SK-N-SH treated with all-trans-retinoic acid at 6 μM for 48 hours (cell line): ENCODE measurements at places on chromosomes 6 and 20.

- peak; percentile 58 for ATAC-seq
These were observed 142.9 kb upstream of the OLIG3 start for GRCh38 chr6:137637121-137637520.

DNA sequence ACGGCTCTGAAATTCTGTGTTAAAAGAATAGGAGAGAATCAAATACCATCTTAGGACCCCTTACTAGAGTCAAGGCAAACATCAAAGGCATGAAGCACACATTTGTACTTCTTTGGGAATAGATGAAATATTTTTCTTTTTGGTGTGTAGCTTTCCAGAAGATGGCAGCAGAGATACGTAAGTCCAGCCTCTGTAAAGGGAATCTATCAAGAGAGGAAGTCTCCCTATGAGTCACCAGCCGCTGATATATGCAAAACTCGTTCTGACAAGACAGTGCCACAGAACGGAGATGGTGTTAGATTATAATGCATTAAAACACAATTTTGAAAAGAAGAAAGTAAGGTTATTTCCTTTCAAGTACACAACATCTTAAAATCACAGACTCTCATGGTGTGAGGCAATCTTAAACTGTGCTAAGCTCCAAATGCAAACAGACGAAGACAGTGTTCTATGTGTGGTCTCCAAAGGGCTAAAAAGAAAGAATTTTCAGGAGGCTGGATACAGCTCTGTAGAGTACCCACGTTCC, 120.0 kb upstream of the AGPAT4 start:
- peak; percentile 98 for ATAC-seq

- no peak for ATAC-seq
These were observed 21.1 kb upstream of the HLA-DRB1 start for GRCh38 chr6:32610682-32611296.

DNA sequence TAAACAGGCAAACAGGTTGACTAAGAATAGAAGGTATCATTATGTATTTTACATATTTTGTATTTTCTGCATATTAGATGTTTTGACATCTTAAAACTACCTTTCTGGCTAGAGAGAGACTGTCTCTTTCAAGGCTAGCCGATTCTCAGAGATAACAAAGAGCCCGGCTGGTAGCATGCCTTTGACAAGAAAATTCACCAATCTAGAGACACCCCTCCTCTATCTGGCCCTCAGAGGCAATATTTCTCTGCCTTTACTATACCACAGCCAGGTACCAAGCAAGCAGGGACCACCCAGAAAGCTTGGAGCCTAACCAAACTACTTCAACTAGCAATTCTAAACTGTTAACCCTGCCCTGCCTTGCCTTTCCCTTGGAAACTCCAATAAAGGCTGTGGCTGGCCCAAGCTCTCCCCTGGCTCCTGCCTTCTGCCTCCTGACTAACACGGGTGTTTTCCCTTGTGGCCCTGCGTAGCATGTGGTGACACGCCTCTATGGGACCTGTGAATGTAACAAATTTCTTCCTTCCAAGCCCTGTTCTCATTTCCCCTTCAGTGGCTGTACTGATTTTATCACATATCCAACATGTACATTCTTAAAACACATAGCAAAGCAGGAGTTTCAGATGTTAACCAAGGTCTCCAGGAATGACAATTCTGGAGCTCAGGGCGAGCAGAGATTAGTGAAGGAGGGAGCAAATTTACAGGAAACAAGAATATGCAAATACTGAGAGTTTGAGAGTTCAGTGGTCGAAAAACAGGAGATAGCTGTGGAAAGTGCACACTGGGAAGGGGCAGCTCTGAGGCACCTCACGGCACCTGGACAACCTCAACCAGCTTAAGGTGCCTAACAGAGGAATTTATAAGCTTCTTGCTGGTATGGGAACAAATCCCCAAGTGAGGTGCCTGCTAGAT, 120.8 kb downstream of the BACH2 start:
- no peak for ATAC-seq

GRCh38 chr20:9131841-9132240, 63.0 kb downstream of the PLCB4 start:
- no peak for ATAC-seq

DNA sequence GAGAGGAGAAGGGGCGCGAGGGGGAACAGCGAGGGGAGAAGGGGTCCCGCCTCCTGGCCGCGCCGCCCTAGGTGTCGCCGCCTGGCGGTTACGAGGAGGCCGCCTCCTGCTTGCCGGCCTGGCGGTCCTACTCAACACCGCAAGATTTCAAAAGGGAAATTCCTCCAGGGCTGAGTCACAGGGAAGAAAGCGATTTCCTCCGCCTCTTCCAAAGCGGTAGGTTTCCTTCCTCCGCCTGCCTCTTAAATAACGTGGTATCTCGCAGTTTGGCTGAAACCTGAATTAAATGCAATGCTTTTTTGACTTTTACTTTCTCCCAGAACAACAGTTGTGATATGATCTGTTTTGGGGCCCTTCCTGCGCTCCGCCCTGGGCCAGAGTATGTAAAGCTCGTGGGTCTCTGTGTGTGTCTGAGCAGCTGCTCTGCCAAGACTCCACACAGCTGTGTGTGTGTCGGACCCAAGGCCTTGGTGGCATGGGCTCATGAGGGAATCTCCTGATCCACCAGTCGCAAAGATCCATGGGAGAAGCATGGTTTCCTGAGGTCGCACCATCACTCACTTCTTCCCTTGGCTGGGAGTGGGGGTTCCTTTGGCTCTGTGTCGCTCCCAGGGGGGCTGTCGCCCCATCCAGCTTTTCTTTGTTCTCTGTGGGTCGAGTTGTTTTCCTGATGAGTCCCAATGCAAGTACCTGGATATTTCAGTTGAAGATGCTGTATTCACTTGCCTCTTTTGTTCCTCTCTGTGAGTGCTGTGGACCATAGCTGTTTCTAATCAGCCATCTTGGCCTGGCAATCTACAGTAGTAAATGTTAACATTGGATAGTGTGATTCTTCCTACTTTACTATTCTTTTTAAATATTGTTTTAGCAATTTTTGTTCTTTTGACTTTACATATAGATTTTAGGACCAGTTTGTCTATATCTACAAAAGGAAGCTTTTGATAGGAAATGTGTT, 31.6 kb upstream of the NOTCH4 start:
- peak; percentile 99 for ATAC-seq

- ATAC-seq: no peak
These were observed 2.5 kb upstream of the TULP4 start for GRCh38 chr6:158309814-158310213.

DNA sequence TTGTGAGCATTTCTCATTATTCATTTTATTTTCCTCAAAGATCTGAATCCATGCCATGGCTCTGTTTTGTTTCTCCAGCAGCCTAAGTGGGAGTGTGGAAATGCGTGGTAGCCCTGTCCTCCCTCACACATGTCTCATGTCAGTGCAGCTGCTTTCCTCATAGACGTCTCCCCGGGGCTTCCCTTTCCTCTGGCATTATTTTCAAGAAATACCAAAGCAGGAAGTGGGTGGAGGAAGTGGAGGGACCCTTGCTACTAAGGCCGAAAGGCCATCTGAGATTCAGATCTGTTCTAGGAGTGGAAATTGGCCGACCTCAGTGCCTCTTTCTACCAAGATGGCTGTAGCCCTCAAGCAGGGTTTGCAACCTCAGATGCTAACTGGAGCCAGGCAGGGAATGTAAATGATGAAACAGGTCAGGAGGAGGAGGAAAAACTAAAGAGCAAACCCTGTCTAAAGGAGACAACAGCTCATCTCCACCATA, 420.9 kb upstream of the PLCB4 start:
- ATAC-seq: no peak

DNA sequence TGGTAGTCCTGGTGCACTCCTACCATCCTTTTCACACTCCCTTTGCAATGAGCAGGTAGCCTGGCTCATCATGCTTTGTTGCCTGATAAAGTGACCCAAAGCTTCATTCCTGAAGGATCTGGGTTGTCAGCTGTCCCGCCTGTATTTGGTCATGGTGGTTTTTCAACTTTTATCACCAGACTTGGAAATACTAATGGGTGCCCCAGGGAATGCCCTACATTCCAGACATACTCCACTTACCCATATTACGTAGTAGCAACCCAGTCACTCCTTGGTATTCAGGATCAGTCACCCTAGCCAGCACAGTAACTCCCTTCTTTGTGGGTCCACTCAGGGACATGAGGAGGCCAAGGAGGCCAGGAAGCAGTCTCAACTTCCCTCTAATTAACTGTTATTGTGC, 199.2 kb downstream of the MAFB start:
- ATAC-seq: no peak

DNA sequence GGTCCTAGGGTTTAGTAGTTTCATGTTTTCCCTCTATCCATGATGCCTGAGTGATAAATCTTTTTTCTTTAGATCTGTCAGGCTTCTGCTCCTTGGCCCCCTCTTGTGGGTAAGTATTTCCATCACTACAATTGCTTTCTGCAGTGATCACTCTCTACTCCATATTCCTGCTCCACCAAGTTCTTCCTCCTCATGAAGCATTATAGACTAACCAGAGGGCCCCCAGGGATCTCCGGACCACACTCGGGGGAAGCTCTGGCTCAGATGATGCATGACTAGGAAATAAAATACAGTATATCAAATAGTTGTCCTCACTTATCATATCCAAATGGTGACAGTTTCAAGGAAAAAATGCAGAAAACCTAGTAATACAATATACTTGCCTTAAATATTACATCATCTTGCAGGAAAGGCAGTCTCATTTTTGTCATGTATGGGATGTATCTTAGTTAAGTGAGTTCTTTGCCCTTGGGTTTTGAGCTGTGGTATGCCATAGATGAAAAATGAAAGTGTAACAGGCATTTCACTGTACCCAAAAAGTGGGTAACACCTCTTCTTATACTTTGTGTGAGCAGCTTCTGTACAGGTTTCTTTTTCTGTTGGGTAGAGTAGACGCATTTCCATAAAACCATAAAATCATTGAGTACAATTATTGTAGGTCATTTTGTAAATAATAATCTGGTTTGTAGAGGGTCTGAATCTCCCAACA, 200.9 kb upstream of the EYA4 start:
- peak; percentile 52 for ATAC-seq

GRCh38 chr20:19256085-19256484, 43.6 kb downstream of the SLC24A3 start:
- ATAC-seq: no peak

DNA sequence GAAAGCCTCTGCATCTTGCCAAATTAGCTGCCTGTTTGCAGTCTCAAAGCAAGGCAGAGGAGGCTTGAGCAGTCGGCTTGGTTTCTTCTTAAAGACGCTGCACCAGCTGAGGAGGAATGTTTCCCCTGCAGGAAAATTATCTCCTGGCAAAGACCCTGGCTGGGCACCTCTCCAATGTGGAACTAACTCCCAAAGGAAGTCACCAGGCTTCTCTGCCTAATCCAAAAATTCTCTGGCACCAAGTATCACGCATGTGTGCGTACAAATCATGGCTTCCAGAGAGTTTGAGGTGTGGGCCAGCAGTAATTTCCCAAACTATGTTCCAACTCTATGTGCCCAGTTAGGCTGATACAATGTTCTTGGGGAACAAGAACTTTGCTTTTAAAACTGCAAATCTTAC, 176.2 kb downstream of the KIF16B start:
- no peak for ATAC-seq

DNA sequence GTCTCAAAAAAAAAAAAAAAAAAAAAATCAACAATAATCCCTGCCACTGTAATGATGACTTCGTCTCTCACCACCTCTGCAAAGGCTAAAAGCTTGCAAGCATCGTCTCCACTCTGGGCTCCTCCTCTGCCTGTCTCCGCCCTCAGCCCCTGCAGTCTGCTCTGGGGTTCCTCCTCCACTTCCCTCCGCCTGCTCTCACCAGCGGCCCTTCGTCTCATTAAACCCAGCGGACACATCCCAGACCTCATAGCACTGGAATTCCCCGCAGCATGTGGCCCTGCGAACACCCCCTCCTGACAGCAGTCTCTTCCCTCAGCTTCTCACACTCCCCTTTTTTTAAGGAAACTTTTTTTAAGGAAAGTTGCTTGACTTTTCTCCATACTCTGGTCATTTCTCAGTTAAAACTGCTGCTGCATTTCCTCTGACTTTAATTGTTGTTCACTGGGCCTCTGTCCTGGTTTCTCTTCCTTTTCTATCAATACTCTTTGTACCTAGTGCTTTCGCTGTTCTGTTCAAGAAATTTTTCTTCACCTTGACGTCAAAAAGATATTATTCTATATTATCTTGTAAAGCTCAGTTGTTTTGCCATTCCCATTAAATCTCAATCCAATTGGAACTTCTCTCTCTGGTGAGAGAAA, 70.9 kb upstream of the PLEKHG1 start:
- peak; percentile 51; the same call in 2 of the 3 replicates for ATAC-seq

DNA sequence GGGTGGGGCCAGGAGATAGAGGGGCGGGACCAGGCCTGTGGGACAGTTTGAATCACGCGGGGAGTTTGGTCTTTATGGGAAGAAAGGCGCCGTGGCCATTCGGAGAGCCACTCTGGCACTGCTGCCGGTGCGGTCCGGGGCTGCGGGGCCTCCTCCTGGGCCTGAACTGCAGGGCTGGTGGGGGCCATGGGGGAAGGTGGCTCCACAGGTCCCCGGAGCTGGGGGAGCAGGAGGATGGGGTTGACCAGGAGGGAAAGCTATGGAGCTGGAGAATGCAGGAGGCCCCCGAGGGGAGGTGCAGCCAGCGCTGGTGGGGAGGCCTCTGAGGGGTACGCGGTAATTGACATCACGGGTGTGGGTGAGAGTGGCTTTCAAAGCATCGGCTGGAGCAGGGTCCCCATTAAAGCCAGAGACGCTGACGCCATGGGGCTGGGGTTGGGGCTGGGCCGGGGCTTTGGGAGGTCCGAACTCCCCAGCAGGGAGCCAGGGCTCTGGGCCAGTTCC, 1.8 kb upstream of the BHLHE23 start:
- ATAC-seq: peak; percentile 18

DNA sequence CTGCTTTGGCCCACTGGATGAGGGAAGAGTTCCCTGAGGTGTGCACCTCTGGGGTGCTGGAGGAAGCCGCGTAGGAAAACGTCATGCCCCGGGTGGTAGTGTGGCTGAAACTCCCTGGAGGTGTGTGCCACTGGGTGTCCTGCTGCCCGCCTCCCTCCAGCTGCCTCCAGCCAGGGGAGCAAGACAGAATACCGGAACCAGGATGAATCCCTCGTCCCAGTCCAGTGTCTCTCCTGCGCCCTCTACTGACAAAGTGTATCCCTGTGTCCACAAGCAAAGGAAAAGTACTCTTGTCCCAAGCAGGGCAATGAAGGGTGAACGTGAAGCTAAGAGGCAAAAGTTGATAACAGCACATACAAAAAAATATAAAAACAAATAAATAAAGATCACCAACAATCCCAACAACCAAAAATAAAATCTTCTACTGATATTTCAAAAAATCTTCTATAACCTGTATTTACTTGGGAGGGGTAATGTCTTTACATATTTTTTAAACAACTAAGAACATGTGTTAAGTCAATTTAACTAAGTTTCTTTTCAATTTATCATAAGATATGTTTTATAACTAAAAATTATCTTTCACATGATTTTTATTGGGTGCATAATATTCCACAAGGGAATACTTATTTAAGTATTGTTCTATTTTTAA, 437.6 kb downstream of the MAFB start:
- no peak for ATAC-seq
